Activated CD4-positive, alpha-beta T cell treated with anti-CD3 and anti-CD28 coated beads for 24 hours (primary cell): ENCODE measurements at places on chromosomes 7 and 10.

DNA sequence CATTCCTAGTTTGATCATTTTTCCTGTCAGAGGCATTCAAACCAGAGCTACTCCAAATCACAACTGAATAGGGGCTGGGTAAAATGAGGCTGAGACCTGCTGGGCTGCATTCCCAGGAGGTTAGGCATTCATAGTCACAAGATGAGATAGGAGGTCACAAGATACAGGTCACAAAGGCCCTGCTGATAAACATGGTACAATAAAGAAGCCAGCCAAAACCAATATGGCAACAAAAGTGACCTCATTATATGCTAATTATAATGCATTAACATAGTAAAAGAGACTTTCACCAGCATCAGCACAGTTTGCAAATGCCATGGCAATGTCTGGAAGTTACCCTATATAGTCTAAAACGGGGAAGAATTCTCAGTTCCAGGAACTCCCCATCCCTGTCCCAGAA is 37.3 kb downstream of the TWIST1 start:
- no peak for DNase-seq

GRCh38 chr7:134458341-134458805 is 527 bp downstream of the AKR1B1 start:
- peak; percentile 36 for DNase-seq

DNA sequence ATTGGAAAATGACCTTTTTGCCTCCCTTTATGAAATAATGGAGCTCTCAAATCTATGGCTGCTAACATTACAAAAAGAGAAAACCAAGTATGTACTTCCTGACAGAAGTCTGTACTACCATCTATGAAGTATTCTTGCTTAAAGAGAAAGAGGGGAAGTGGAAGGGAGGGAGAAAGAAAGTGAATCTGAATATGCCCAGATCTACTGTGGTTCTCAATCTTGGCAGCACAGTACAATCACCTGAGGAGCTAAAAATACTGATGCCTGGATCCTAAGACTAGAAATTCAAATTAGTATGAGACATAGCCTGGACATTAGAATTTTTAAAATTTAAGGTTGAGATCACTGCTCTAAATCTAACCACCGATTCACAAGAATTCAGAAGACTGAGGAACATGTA is 85.2 kb downstream of the IGF2BP3 start:
- no peak for DNase-seq

DNA sequence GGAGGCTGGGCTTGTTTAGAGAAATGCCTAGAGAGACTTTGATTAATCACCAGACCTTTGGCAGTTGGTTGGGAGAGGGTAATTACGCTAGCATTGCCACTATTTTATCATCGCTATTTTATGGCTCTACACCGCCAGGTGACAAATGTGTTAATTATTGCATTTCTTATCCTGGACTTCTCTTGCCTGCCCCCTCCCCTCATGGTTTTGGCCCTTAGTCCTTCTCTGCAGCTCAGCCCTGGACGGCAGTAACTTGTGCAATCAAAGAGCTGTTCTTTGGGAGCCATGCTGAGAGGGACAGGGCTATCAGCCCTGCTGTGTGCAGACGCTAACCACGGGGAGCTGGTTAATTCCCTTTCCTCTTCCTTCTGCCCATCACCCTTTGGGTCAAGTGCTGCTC is 585.0 kb downstream of the AUTS2 start:
- DNase-seq: no peak

- no peak for DNase-seq
Observed at GRCh38 chr10:63099734-63100133, 33.4 kb upstream of the NRBF2 start.

DNA sequence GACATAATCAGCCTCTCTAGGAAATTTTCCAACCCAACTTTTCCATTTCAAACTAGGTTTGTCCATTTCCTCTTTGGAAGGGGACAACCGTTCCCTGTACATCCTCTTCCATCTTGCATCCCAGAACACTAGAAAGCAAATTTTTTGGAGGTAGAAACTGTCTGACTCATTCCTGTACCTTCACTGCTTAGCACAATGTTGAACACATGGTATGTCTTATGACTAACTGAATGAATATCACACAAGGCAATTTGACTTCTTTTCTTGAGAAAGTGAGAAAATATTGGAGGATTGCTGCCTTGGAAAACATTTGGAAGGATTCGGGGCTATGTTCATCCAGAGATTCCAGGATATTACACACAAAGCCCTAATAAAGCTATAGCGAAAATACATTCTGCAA is 289.1 kb downstream of the FGFR2 start:
- DNase-seq: no peak

DNA sequence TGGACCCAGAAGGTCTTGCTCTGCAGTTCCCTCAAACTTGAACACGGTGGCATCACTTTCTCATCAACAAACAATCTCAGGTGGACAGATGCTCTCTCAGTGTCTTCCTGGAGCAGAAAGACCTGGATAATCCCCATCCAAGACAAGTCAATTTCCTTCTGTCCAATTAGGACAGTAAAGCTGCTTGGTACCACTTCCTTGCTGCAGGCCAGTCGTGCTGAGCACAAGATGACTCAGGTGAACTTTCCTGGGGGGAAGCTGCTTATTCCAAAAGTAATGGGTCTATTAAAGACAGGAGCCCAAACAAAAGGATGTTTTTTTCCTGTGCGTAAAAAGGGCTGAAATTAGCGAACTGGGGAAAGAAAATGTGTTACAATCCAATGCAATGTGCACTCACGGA is 107.6 kb upstream of the AFAP1L2 start:
- DNase-seq: no peak

DNA sequence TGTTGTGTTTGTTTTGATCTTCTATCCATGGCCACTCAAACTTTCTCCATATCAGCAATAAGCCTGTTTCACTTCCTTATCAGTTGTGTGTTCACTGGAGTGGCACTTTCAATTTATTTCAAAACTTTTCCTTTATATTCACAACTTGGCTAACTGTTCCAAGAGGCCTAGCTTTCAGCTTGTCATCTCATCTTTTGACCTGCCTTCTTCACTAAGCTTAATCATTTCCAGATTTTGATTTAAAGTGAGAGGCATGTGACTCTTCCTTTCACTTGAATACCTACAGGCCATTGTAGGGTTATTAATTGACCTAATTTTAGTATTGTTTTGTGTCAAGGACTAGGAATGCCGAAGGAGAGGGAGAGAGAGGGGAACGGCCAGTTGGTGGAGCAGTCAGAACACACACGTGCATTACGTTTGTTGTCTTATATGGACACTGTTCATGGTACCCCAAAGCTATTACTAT is 5.5 kb upstream of the GNAT3 start:
- DNase-seq: no peak

GRCh38 chr10:6185039-6185716 is 17.6 kb upstream of the PFKFB3 start:
- DNase-seq: no peak

DNA sequence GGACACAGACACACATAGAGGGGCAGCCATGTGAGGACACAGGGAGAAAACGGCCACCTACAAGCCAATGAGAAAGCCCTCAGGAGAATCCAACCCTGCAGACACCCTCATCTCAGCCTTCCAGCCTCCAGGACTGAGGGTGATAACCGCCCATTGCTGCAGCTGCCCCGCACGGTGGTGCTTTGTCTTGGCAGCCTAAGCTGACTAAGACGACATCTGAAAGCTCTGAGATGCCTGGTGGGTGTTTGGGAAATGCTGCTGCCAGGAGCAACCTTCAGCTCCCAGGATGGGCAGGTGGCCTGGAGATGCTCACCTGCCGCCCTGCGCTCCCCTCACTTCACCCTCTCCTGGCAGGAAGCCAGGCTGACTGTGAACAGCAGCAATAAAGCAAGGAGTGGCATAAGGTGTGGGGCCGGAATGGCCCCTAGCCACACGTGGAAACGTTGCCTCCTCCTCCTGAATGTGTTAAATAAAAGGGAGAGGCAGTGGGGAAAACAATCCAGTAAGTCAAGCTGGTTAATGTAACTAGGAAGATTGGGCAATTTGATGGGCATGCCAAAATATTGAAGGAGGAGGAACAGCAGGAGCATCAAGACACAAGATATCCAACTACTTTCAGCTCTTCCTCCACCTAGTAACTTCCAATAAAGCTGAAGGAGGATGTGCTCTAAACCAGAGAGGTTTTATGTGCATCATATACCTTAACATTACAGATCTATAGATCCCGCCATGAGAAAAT is 121.5 kb downstream of the TNS3 start:
- no peak for DNase-seq

- no peak for DNase-seq
Observed at GRCh38 chr7:78396210-78396609, 597.6 kb downstream of the PHTF2 start.

GRCh38 chr7:105778956-105779355 is 97.4 kb downstream of the ATXN7L1 start:
- no peak for DNase-seq

DNA sequence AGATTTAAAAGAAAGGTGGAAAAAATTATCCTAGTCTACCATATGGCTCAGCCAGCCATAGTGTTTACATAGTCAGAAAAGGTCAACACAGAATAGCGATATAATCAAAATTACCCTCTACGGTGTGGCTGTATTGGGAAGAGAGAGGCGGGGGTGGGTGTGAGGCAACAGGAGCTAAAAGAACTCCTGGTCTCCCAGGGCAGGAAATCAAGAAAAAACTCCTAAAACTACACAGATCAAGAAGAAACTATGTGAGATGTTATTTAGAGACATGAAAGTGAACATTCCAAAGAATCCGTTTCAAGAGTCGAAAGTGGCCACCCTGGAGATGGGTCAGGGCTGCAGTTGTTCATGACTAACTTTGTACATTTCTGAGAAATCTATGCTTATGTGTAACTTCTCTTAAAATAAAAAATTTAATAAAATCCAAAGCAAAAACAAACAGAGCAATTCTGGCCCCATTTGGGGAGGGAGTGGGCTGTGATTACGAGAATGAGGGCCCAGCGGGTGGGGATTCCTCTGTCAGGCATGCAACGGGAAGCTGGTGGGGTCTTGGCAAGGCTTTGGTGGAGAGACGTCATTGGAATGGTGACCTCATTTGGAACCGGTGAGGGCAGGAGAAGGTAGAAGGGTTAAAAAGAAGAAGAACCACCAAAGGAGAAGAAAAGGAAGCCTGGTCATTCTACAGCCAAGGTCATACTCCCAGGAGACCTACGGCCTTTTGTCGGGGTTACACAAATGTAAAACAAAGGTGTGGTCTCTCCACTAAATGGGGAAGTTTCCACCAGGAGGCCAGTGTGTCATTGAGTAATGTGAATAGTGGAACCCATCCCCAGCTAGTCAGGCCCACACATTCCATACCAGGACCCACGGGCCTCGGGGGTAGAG is 71.2 kb upstream of the DUSP5 start:
- no peak for DNase-seq

GRCh38 chr10:36119455-36119854 is 477.4 kb upstream of the FZD8 start:
- no peak for DNase-seq

- no peak for DNase-seq
Observed at GRCh38 chr10:93469454-93469853, 12.7 kb downstream of the MYOF start.

- DNase-seq: no peak
Observed at GRCh38 chr10:108757946-108758345, 1165.4 kb downstream of the XPNPEP1 start.

DNA sequence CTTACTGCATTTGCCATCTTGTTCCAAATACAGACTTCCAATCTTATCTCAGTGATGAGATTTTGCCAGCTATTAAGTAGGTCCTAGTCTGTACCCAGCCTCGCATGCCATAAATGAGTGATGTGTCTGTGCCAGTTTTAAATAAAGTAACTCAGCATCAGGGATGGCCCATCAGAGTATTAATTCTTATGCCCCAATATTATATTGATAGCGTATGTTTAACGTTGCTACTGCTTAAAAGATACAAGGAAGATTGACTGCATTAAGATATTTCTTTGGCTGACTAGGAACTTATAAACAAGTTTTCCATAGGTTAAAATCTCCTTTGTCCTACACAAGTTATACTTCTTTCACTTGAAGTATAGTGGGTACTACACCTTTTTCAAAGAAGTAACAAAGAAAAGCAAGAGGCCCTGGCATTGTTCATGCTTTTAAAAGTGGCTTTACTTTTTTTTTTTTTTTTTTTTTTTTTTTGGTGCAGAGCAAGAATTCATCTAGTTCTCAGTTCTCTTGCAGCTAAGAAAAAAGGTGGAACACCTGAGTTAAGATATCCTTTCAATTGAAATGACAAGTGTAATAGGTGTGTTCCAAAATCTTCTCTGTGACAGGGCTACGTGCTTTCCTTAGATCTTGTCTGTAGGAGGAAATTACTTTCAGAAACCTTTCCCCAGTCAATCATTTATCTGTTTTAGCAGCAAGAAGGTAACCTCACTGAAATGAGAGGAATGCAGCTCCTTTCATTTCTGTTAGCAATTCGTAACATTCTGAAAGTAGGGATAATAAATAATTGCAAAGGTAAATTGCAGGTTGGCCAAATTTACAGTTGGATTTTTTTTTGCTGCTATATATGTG is 245.0 kb downstream of the CELF2 start:
- DNase-seq: no peak

DNA sequence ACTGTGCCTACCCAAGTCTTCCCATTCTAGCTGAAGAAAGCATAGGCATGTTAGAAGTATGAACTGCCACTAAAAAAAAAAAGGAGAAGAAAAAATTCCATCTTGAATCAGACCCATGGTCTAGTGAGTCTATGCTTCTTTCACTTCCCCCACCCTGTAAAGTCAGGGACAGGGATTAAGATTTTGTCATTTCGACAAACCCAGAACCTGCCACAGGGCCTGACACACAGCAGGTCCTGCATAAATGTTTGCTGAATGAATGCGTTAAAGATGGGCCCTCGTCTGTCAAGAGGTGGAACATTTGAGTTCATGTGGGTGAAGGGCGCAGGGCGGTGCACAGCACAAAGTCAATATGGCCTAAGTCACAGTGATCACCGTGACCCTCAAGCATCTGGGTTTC is 4.9 kb downstream of the HIPK2 start:
- no peak for DNase-seq

DNA sequence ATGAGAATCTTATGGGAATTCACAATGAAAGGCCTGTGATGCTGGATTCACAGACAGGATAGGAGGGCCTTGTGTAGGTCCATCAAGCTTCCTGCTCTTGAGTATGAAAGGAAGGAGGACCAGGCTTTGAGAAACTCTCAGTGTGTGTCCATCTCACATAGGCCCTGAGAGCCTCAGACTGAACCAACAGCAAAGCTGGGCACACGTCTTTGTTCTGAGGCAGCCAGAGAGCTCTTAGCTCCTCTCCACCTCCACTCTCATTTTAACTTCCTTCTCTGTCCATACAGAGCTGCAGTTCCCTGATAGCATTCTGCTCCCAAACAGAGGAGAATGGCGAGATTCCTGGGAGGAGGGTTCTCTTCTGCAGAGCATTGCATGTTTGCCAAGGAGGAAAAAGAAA is 515.6 kb downstream of the CALN1 start:
- DNase-seq: no peak

GRCh38 chr10:98276311-98276710 is 8.3 kb upstream of the LOXL4 start:
- DNase-seq: no peak

- no peak for DNase-seq
Observed at GRCh38 chr10:114322344-114322743, 82.0 kb downstream of the AFAP1L2 start.
